ENCODE measurements at places on chromosomes 2 and 18.

GRCh38 chr2:11904941-11905340 is 158.5 kb downstream of the LPIN1 start:
- no peaks in the 10 kb centered on the region for H3K27me3 ChIP-seq
- H3K4me3 ChIP-seq, result no peak overlapping the region
- no peaks in the 10 kb centered on the region for H3K36me3 ChIP-seq
- DNase-seq, result no peak

- H3K4me3 ChIP-seq, result no peak overlapping the region
- H3K36me3 ChIP-seq, result no peaks in the 10 kb centered on the region
- no peak for DNase-seq
- H3K27me3 ChIP-seq, result no peaks in the 10 kb centered on the region
These were observed 35.8 kb upstream of the SPATS2L start for GRCh38 chr2:200270732-200271131.

- no peak for DNase-seq
- peaks cover 18% of the 10 kb centered on the region for H3K4me1 ChIP-seq
- H3K4me3 ChIP-seq, result peak overlapping the region; percentile 93
- H3K36me3 ChIP-seq, result no peaks in the 10 kb centered on the region
- H3K27ac ChIP-seq, result peak overlapping the region; percentile 86
These were observed 526 bp downstream of the CHN1 start for GRCh38 chr2:175004730-175004979.

- no peaks in the 10 kb centered on the region for H3K27me3 ChIP-seq
- no peak for DNase-seq
- H3K4me1 ChIP-seq, result no peaks in the 10 kb centered on the region
- no peaks in the 10 kb centered on the region for H3K36me3 ChIP-seq
These were observed 150.6 kb downstream of the HRH4 start for GRCh38 chr18:24611075-24611474.

DNA sequence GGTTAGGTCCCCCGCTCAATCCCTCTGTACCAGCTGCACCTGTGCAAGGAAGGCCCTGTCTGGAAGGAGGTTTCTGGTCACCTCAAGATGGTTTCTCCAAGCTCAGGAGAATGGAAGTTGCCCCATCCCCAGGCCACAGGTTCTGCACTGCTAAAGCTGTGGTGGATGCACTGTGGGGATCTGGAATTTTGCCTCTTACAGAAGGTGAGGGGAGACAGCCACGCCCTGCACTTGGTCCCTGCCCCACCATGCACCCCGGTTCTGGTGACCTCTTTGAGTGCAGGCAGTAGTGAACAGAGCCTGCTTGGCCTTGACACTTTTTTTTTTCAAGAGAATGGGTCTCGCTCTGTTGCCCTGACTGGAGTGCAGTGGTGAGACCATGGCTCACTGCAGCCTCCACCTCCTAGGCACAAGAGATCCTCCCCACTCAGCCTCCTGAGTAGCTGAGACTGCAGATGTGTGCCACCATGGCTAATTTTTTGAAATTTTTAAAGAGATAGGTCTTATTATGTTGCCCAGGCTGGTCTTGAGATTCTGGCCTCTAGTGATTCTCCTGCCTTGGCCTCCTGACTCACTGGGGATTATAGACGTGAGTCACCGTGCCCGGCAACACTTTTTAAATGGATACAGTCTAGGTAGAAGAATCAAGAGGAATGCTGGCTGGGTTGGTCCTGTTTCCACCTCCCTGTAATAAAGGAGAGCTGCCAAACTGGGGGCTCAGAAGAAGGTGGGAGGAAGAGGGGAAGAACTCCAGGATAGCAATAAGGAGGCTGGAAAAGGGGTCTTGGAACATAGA is 5.8 kb upstream of the NT5DC4 start:
- H3K36me3 ChIP-seq, result no peaks in the 10 kb centered on the region
- no peak overlapping the region for H3K27ac ChIP-seq
- H3K4me3 ChIP-seq, result no peak overlapping the region
- no peaks in the 10 kb centered on the region for H3K4me1 ChIP-seq

DNA sequence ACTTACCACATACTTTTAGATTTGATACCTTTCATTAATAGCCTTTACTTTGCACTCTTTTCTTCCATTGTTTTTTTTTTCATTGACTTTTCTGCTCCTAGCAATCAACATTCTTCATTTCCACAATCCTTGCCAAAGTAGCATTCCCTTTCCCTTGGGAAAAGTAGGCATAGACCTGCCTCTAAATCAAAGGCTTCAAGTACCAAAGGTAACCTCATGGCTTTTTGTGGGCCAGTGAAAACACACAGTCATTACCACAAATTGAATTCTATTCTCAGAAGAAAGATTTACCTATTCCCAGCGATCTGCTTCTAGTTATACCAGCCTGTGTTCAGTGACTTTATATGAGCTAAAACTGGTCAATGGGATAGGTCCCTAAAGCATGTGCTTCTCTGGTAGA is 109.2 kb downstream of the SOCS6 start:
- no peaks in the 10 kb centered on the region for H3K36me3 ChIP-seq
- H3K27me3 ChIP-seq, result no peaks in the 10 kb centered on the region
- no peaks in the 10 kb centered on the region for H3K4me1 ChIP-seq

DNA sequence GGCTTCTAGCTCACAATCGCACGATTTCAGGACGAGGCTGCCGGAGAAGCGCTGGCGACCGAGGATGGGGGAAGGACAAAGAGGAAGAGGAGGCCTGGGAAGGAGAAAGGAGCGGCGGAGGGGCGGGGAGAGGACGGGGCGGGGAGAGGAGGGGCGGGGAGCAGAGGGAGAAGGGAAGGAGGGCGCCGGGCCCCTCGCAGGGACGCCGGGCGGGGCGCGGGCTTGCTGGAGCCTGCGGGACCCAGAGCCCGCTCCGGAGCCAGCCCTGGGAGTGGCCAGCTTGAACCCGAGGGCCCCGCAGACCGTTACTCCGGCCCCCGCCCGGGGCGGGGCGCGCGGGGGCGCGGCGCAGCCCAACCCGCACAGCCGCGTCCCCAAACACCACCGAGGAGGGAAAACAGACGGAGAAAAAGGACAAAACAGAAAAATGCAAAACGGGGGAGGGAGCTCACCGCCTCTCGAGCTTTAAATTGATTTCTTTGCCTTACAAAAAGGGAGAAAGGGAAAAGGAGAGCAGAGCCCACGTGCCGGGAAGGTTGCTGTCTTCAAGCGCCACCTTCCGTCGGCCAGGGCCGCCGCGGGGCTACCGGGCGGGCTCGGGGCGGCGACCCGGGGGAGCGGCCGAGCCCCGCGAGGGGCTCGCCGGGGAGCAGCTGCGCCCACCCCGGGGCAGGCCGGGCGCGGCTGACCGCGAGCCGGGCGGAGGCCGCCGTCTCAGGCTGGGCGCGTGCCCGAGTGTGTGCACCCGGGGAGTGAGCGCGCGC is 781 bp upstream of the SOX11 start:
- no peak for DNase-seq
- peaks cover 5% of the 10 kb centered on the region for H3K4me1 ChIP-seq
- peak overlapping the region; percentile 50 for H3K4me3 ChIP-seq
- H3K27me3 ChIP-seq, result peaks cover 9% of the 10 kb centered on the region
- H3K36me3 ChIP-seq, result no peaks in the 10 kb centered on the region

GRCh38 chr2:190964170-190964795 is 49.7 kb downstream of the STAT1 start:
- no peak for DNase-seq
- no peaks in the 10 kb centered on the region for H3K27me3 ChIP-seq
- H3K36me3 ChIP-seq, result peaks cover 13% of the 10 kb centered on the region
- no peak overlapping the region for H3K27ac ChIP-seq
- peaks cover 3% of the 10 kb centered on the region for H3K4me1 ChIP-seq

DNA sequence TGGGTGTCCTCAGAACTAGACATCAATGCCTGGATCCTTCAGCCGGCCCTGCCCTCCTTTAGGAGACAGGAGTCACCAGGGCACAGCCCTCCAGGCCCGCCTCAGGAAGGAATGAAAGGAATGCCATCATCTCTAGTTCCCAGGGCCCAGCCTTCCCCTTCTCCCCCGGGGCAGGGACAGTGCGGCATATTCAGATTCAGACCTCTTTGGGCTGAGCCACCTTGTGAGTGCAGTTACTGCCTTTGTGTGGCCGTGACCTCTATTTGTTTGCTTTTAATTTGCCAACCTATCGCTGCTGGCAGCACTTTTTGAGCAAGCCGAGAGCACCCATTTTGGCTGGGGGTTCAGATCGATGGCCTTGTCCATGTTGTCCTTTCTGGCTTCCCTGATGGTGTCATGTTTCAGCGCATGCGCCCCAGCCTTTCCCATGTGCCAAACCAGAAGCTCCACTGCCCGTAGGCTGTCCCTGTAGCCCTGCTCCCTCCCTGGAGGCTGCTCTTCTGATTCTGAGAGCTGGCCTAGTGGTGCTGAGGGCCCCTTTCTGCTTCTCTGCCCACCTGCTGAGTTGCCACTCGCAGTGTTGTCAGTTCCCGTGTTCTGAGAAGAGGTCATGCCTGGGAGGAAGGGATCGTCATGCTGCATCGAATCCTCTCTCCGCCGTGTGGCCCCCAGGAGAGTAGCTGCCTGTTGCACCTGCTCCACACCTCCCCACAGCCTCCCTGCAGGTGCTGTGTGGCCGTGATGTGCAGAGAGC is 10.9 kb downstream of the ANKRD23 start:
- no peak overlapping the region for H3K27ac ChIP-seq
- peaks cover 37% of the 10 kb centered on the region for H3K36me3 ChIP-seq
- no peak overlapping the region for H3K4me3 ChIP-seq
- H3K4me1 ChIP-seq, result no peaks in the 10 kb centered on the region
- H3K27me3 ChIP-seq, result no peaks in the 10 kb centered on the region

DNA sequence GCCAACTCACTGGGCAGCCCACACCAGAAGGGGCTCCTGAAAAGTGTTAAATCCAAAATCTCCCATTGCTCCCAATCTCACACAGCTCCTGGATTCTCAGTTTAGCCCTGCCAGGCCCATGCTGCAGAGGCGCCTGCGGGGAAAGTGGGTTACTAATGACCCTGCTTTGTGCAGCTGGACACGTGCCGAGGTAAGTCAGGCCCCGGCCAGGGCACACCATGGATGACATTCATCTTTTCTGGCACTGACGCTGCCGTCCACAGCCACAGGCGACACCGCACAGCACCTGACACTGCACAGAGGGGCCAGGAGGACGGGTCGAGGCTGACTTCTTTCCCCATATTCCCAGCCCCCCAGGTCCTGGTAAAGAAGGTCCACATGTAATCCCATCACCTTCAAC is 193.5 kb downstream of the EIPR1 start:
- H3K27ac ChIP-seq, result no peak overlapping the region
- H3K36me3 ChIP-seq, result no peaks in the 10 kb centered on the region
- H3K4me1 ChIP-seq, result no peaks in the 10 kb centered on the region
- H3K27me3 ChIP-seq, result no peaks in the 10 kb centered on the region

All from thoracic aorta (tissue), 2 donors.